ENCODE measurements at places on chromosomes 11 and 22.

GRCh38 chr11:16933291-16933690 is 80.9 kb downstream of the PLEKHA7 start:
- no peak for DNase-seq

DNA sequence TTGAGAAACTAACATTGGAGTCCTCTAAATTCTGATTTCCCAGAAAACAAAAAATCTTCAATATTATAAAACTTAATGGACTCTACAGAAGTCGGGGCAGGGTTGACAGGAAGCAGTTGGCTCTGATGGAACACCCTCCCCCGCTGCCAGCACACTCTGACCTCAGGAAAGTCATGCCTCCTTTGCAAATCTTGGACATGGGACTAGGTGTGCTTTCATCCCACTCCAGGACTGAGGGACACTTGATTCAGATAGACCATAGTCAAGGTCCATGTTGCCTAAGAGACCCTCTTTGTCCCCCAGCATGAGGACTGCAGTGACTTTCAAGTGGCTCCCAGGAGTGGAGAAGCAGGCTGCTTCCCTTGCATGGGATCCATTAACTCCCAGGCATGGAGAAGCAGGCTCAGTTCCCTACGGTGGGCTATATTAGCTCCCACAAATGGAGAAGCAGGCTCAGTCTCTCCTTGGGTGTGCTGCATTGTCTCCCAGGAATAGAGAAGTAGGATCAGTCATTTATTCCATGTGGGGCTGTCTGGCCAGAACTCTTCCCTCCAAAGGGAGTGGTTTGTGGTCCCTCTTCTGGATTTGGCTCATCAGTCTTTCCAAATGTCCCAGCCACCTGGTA is 38.3 kb downstream of the C22orf31 start:
- DNase-seq, result no peak

GRCh38 chr11:108009497-108010370 is 1.0 kb downstream of the CUL5 start:
- DNase-seq, result peak; percentile 33

GRCh38 chr11:131899950-131900580 is 529.6 kb downstream of the NTM start:
- no peak for DNase-seq

DNA sequence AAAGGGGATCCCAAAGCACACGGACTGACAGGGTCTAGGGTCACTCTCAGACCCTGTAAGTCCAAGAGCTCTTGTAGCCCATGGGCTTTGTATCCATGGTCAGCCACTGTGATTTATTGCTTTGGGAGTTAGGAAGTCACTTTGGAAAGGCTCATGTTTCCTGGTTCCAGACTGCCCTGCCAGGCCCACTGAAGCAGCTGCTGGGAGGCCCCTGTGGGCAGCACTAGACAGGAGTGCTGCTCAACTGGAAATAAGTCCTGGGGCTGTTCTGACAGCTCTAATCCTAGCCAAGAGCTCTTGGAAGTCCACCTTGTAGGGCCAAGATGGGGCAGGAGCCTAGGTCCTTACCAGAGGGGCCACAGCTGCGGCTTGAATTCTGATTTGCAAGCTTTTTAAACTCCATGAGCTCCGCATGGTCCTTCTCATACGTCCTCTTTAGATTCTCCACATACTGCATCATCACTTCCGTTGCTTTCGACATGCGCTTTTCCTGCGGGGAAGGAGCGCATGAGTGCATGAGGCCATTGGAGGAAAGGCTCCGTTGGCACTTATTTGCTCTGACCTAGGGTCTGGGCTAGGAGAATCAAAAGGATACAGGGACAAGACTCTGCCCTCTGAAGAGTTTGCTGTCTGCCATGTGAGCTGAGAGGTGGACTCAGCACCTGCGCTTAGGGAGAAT is 32.2 kb upstream of the LYVE1 start:
- no peak for DNase-seq

All from EH (cell line).